ENCODE measurements at places on chromosomes 2 and 18.

DNA sequence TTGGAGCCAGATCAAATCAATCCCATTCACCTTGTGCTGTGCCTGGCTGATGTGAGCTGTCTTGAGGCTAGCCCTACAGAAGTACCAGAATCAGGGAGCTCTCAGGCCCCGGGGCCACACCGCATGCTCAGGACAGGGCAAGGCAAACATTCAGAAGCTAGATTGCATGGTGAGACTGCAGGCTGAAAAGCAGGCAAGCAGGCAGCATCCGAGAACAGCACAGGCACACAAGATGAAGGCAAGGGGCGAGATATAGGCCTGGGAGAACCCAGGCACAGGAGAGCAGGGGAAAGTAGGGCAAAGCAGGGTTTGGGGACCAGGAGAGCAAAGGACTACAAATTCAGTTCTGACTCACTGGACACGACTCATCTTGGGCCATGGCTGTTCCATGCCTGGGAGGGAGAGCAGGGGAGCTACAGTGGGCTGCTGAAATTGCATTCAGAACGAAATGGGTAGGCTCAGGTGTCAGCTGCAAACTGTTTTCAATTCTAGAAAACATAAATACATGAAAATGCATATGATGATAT lies 59.6 kb downstream of the GALNT14 start:
- no peak for DNase-seq

- no peak for DNase-seq
Measured at GRCh38 chr2:166188084-166188483, 60.3 kb upstream of the SCN1A start.

GRCh38 chr2:164933671-164934189 lies 21.6 kb downstream of the SLC38A11 start:
- DNase-seq, result no peak

DNA sequence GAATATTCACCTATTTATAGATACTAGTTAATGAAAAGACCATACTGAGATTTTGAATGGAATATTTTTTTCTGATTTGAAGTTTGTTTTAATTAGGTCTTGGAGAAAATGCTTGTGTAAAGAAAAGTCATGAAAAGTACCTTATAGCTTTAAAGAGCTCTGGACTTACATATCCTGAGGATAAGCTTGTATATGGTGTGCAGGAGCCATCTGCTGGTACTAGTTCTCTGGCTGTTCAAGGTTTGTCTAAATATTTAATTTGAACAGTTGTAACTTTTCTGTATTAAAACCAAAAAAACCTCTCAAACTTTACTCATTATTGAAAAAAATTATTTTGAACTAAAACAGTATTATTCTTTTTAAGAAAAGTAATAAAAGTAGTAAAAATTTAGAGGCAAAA lies 50.1 kb downstream of the UBR3 start:
- DNase-seq, result no peak

DNA sequence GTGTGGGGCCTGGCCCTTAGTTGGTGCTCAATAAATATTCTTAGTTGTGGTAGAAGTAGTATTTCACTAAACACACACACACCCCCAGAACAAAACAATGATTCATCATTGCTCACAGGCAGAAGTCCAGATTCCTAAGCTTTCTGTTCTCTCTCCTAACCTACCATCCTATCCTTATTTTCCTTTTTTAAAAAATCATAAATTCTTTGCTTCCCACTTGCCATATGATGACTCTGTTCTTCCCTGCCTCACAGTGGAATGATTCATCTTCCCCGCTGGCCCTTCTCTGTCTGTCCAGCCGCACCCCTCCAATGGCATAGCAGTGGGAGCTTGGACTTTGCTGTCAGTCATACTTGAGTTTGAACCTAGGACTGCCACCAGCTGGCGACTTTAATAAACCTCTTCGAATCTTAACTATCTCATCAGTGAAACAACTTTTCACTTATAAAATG lies 5.2 kb downstream of the EML6 start:
- no peak for DNase-seq

DNA sequence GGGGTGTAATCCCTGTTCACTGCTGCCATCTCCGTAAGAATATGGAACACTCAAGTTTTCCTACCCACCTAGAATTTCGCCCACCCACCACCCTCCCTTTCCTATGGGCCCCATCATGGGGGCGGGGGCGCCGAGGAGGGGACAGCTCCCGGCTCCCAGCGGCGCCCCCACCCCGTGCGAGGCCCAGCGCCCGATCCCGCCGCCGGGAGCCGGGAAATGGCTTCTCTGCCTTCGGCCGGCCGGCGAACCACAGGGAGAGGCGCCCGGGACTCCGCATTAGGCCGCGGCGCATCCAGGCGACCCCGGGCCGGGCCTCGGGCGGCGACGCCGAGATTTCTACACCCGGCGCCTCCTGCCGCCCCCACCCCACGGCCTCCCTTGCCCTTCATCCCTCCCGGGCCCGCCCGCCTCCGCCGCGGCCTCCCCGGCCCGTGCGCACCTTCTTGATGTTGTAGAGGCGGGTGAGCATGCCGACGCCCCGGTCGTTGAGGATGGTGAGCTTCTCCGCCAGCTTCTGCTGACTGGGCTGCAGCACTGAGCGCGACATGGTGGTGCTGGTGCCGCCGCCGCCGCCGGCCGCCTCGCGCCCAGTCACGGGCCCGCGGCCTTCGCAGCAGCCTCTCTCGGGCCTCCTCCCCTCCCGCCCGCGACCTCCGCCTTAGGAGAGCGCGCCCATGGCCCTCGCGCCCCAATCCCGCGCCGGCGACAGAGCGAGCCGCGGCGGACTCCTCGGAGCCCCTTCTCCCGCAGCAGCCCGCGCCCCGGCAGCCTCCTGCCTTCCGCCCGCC lies 510 bp downstream of the NCKAP1 start:
- DNase-seq, result no peak

GRCh38 chr2:241009601-241010530 lies 11.4 kb downstream of the SNED1 start:
- DNase-seq, result peak; percentile 15

DNA sequence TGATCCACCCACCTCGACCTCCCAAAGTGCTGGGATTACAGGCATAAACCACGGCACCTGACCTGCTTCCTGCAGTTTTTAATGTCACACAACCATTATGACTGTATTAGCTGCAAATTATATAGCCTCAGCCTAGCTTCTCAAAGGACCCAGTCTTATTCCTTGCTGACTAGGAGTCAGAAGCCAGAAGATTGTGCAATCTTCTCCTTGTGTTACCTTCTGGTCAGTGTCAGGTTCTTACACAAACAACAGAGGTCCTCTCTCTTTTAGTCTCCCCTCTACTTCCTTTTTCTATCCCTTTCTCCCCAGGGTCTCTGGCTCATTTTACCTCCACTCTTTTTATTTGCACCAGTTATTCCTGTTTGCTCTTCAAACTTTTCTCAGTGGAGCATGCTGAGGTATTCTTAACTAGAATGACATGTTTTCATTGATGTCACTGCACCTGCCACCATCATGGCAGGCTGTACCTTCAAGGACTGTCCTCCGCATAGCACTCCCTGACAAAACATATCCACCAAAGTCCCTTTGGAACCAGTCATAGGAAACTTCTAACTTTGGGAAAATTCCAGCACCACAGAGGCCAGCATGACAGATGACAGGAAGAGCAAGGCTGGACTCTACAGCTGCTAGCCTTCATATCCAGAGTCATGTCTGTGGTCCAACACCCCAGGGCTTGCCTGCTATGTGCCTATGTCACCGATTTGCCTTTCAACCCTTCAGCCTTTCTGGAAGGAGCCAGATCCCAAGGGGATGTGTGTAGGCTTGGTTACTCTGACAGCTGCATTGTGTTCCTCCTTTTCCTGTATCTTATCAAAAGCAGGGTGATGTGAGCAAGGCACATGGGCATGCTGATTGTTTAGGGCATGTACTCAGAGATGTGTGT lies 45.2 kb upstream of the EPC2 start:
- DNase-seq, result no peak

DNA sequence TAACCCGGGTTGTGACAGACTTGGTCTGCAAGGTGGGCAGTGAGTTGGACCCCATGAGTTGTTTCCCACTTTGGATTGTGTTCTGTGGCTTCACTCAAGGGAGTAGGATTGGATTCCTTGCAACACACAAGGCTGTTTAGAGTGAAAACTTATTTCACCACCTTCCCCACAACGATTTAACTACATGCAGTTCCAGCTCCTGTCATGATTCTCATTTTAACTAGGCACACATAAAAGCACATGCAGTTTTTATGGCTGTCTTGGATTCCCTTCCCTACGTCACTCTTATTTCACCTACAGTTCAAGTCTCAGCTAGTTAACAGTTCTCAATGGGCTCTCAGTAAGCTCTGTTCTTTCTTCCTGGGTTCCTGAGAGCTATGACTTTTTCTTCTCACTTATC lies 15.9 kb downstream of the EFEMP1 start:
- DNase-seq, result no peak

GRCh38 chr2:235923859-235924674 lies 244.1 kb downstream of the GBX2 start:
- DNase-seq, result no peak

- no peak for DNase-seq
Measured at GRCh38 chr18:44636241-44636640, 44.4 kb upstream of the SETBP1 start.

DNA sequence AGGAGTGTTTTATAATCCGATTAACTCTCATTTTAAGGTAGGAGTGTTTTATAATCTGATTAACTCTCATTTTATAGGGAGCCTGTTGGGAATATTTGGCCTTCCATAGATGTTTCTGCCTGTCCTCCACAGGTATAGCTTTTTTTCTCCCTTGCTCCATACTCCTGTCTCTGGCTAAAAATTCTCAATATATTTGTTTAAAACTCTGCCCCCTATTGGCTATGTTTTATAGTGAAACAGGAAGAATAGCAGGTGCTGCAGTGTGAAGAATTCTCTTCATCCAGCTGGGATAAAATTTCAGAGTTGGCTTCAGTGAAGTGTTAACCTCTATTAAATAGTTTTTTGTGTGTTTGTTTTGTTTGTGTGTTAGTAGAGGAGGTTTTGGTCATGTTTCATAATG lies 1046.0 kb upstream of the TMEFF2 start:
- no peak for DNase-seq

DNA sequence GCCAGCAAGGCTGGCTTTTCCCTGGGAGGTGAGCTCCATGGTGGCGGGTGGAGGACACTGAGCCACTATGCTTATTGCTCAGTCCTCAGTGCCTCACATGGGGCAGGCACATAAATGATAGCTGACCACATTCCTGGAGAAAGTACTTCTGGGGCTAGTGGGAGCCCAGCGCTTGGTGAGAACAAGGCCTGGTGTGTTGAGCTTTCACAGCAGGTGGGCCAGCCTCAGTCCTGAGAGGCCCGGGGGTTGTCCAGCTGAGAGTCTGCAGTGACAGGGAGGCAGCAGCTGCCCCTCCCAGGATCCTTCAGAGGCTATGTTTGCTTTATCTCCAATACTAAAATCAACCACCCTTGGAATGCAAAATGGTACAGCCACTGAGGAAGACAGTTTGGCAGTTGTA lies 217.7 kb downstream of the ZBTB7C start:
- no peak for DNase-seq

DNA sequence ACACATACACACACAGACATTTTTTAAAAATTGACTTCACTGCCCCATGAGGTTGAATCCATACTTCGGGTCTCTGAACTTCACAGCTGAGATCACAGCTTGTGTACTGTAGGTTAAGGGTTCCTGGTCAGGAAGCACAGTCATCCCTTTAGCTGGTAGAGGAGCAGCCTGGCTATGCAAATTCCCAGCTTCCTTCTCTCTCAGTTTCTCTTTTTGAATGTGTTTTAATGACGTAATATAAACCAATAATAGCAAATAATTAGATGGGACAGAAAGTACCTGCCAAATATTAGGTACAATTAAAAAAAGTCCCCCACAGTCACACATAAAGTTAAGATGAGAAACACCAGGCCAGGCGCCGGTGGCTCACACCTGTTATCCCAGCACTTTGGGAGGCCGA lies 178.7 kb downstream of the ZNF385B start:
- DNase-seq, result no peak

DNA sequence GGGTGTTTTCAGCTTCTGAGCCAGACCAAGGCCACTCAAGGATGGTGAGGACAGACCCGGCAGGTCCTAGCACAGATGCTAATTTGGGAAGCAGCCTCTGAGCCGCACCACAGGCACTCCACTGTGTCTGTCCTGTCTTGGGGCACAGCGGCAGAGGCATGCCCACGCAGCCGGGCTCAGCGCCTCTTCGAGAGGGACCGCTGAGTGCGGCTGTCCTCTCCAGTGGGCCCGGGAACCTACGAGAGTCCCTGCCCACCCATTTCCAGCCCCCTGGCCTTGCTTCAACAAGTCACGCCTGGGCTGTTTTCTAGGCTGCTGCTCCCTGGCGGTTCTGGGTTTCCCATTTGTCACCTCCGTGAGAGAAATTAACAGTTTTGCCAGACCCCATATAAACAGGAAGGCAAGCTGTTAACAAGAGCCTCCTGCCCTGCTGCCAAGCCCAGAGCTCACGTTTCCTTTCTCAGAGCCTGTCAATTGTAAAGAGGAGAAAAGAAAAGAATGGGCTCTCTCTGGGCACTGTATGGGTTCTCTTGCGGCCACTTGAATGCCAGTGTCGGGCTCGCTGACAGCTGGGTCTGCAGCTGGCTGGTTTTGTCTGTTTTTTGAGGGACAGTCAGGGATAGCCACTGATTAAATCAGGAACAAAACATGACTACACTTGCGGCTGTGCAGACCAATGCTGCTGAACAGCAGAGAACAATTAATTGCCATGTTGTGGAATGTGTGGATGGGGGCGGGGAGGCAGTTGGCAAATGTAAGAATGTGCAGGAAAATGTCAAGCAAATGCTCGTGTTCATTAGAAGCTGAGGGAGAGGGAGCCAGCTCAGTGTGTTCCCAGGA lies 30.6 kb downstream of the TMEM17 start:
- DNase-seq, result no peak

GRCh38 chr18:45107425-45107824 lies 426.7 kb downstream of the SETBP1 start:
- DNase-seq, result no peak

DNA sequence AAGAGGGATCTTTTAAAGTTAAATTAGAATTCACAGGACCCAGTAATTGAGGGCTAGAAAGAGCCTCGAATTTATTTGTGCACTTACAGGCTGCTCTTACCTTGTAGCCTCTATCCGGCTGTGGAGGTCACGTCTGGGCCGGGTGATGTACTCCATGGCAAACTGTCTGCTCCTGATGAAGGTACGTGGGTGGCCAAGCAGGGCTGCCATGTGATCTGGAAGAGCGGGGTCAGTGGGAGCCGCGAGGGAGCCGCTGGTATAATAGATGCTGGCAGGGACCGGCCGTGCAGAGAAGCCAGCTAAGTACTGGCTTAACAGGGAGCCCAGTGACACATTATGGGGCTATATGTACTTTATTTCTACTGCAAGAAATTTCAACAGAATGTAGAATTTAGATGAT lies 59.2 kb downstream of the ADI1 start:
- DNase-seq, result no peak

DNA sequence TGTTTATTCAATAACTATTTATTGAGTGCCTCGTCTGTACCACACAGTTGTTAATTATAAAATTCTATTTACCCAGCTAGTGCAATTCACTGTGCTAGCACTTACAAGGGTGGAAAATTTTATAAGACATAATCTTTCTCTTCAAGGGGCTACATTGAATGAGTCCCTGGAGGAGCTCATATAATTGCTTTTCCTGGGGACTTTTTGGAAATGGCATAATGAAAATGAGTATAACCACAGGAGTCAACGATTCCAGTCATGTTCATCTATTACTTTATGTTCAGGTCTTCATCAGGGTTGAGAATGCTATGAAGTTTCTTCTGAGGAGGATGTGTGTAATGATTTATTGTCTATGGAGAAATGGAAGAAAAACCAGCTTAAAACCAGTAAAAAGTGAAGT lies 52.9 kb upstream of the TMEM200C start:
- DNase-seq, result no peak

All from stimulated activated CD4-positive, alpha-beta T cell treated with anti-CD3 and anti-CD28 coated beads, TNF-alpha, amount 100 ng/mL, for 1 hour (primary cell).